ENCODE measurements at places on chromosomes 1 and 21.

- DNase-seq: no peak
These were observed 4.1 kb upstream of the AHCYL1 start for GRCh38 chr1:109980324-109981003.

DNA sequence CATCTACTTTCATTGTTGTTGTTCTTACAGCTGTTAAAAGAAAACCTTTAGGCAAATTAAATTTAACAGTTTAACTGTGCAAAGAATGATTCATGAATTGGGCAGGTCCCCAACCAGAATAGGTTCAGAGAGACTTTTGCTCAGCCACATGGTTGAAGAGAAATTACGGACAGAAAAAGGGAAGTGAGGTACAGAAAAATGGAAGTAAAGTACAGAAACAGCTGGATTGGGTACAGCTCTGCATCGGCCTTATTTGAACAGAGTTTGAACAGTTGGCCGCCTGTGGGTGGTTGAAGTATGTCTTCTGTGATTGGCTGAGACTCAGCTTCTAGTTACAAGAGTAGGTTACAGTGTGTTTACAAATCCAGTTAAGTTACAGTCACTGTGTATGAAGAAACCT, 210.1 kb downstream of the FGGY start:
- peak; percentile 68 for DNase-seq

DNA sequence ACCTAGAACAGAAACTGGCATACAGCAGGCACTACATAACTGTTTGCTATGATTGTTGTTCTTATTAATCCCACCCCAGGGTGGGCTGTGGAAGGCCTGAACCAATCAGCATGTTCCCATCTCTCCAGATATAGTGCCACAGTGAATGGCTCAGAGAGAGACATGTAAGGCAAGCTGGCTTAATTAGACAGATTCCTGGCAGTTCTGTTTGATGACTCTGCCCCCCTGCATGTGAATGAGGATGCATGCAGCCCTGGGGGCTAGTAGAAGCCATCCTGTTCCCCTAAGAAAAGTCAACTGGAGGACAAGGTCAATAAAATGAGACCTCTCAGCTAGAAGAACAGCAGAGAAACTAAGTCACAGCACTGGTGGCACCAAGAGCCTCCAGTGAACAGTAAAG, 130.3 kb downstream of the GLIS1 start:
- no peak for DNase-seq

- no peak for DNase-seq
These were observed 12.6 kb upstream of the TNFRSF14 start for GRCh38 chr1:2543543-2544092.

DNA sequence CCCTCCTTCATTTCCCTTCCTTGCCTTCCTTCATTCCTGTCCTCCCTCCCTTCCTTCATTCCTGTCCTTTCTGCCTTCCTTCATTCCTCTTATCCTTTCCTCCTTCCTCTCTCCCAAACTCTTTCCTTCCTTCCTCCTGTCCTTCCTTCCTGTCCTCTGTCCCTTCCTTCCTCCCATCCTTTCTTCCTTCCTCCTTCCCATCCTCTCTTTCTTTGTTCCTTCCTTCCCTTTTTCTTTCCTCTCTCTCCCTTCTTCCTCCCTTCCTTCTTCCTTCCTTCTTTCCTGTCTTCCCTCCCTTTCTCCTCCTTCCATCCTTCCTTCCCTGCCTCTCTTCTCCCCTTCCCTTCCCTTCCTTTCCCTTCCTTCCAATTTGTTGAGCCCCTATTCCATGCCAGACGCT, 15.8 kb upstream of the JUN start:
- no peak for DNase-seq
